ENCODE measurements at places on chromosomes 2 and 18.
A peak's percentile ranks its signal among the peaks of the same experiment; 100 is the strongest.

DNA sequence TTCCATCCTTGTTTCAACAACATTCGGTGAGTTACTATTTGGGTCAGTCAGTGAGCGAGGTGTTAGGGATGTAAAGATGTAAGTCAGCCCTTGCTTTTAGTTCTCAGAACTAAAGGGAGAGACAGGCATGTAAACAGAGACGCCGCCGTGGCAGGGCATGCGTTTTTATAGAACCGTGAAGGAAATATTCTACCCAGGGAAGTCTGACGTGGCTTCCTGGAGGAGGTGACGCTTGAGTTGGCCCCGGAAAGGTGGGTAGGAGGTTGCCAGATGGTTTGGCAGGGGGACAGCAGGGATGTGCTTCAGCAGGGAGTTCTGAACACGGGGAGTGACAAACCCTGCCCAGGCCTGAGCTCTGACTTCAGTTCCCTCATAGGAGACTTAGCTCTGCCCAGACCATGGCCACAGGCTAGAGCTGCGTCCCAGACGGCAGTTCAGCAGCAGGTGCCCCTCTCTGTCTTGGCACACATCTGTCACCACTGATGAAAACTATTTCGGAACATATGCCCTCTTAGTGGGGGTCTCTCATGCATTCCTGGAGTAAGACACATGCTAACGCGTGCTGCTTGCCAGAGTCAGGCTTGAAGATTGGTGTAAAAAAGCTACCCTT is 23.4 kb upstream of the RPL31 start:
- no peaks in the 10 kb centered on the region for H3K27me3 ChIP-seq
- H3K4me1 ChIP-seq = no peaks in the 10 kb centered on the region
- no peak overlapping the region for H3K4me3 ChIP-seq
- peak; percentile 75 for DNase-seq
- peak overlapping the region; percentile 92 for H3K27ac ChIP-seq

DNA sequence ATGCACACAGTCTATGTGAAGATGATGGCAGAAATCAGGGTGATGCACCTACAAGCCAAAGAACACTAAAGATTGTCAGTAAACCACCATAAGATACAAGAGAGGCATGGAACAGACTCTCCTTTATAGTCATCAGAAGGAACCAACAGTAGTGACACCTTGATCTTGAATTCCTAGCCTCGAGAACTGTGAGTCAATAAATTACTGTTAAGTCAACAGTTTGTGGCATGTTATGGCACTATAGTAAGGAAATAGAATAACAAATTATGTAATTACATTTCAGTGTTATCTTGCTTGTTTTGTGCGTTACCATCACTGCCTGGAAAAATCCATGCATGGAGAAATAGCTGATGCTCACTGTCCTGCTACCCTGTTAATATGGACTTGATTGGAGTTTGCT is 110.2 kb upstream of the LRP1B start:
- H3K4me1 ChIP-seq = no peaks in the 10 kb centered on the region
- H3K27me3 ChIP-seq = no peaks in the 10 kb centered on the region
- H3K36me3 ChIP-seq = no peaks in the 10 kb centered on the region
- H3K4me3 ChIP-seq = no peak overlapping the region

- no peak overlapping the region for H3K4me3 ChIP-seq
- DNase-seq = no peak
- no peaks in the 10 kb centered on the region for H3K27me3 ChIP-seq
- no peaks in the 10 kb centered on the region for H3K4me1 ChIP-seq
Measured at GRCh38 chr2:122514451-122514996, 759.1 kb downstream of the TSN start.

DNA sequence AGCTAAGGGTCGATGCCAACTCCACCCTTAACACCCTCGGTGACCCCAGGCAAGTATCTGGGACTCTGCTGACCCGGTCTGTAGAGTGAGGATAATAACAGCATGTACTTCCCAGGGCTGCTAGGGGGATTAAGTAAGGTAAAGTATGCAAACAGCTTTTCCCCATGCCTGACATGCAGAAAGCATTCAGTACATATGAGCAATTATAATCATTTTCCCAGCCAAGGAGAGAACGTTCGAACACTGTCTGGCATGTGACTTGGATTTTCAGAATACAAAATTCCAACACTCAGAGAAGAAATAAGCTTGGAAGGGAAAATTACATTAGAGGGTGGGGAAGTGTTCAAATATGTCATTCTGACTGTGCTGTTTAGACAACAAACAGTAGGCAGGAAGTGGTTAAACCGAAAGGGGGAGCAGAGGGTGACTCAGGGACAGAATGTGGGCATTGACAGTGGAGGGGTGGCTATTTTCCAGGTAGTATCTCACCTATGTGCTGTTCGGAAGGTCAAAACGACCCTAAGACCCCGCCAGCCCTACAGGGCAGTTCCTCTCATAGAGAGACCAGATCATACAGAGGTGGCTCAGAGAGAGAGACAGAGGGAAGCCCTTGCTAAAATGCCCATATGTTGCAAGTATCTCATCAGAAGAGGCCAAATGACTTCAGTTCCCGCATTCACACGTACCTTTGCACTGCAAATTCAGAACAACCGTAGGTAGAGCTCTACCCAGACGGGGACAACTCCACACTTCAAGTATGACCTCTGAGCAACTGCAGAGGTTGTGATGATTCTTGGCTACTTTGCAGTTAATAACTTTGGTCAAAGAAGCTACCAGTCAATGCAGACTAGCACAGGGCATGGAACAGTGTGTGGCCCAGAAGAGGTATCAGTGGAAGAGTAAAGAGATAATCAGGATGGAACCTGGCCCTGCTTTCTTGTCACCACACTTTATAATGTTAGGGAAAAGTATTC is 14.8 kb downstream of the ASPRV1 start:
- no peak overlapping the region for H3K27ac ChIP-seq
- H3K27me3 ChIP-seq = no peaks in the 10 kb centered on the region
- DNase-seq = no peak
- H3K4me1 ChIP-seq = no peaks in the 10 kb centered on the region

DNA sequence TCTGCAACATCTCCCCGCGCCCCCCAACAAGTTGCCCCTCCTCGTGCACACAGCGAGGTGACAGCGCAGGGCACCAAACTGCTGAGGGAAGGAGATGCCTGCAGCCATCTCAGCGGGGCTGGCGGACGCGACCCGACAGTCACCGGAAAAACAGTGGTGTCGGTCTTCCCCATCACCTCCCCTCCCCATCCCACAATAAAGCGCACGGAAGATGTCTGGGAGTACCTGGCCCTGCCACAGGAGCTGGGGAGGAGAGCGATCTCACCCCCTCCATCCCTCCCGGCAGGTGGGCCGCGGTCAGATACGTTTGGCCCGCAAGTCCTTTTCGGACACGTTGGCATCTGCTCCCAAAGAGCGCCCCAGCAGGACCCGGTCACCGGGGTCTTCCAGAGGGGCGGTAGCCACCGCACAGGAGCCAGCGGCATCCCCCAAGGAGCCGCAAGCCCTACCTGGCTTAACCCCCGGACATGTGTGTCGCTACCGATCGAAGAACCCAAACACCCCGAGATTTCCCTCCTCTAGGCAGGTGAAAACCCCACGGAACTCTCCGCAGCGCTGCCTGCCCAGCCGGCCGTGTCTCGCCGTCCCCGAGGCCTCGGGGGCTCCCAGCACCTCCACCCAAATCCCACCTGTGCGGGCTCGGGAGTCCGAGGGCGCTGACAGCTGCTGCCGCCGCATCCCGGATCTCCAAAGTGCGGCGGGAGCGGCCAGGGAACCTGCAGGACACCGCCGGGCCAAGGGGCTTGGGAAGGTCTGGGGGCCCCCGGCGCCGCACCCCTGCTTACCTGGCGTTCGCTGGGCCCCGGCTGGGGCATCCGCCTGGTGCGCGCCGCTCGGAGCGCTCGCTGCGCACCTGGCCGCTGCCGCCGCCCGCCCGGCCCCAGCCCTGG is 657 bp downstream of the ATP8B1 start:
- DNase-seq = no peak
- H3K36me3 ChIP-seq = no peaks in the 10 kb centered on the region
- peaks cover 5% of the 10 kb centered on the region for H3K4me1 ChIP-seq
- peak overlapping the region; percentile 99 for H3K4me3 ChIP-seq
- H3K27me3 ChIP-seq = no peaks in the 10 kb centered on the region

DNA sequence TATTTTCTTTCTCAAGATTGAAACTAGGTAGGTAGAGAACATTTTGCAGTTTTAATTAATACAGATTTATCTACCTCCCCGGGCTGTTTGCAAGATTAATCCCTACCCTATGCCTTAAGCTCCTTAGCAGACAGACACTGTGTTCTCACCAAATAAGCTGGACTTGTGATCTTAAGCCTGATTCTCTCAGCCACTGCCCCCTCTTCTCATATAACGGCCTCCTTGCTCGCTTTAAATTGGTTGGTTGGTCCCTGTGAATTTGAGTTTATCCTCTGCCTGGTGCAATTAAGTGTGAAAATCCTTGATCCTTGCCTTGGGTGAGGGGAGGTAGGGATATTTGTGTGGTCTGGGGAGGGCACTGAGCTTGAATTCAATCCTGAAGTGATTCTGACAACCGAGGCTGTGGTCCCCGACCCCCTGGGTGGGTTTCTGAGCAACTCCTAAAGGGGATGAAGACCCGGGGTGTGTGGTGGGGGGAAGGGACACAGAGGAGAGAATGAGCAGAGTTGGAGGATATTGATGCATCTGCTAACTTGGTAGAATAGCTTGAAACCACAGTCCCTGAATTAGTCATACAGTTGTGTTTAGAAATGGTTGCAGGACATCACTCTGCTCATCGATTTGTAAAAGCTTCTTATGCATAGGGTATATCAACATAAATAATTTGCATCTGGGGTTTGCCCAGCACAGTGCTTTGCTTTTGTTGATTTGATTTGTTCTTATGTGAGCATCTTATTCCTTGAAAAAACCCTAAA is 36.9 kb upstream of the NCKAP5 start:
- no peak for DNase-seq
- no peaks in the 10 kb centered on the region for H3K36me3 ChIP-seq
- no peak overlapping the region for H3K27ac ChIP-seq
- H3K27me3 ChIP-seq = no peaks in the 10 kb centered on the region
- H3K4me1 ChIP-seq = no peaks in the 10 kb centered on the region

GRCh38 chr2:205646680-205647079 is 35.6 kb upstream of the NRP2 start:
- H3K27me3 ChIP-seq = no peaks in the 10 kb centered on the region
- no peak overlapping the region for H3K27ac ChIP-seq
- DNase-seq = no peak
- no peaks in the 10 kb centered on the region for H3K36me3 ChIP-seq
- H3K4me1 ChIP-seq = no peaks in the 10 kb centered on the region
- no peak overlapping the region for H3K4me3 ChIP-seq

- H3K27me3 ChIP-seq = no peaks in the 10 kb centered on the region
- no peaks in the 10 kb centered on the region for H3K36me3 ChIP-seq
- no peak overlapping the region for H3K27ac ChIP-seq
- no peak overlapping the region for H3K4me3 ChIP-seq
- H3K4me1 ChIP-seq = no peaks in the 10 kb centered on the region
- DNase-seq = no peak
Measured at GRCh38 chr18:8769509-8770095, 64.2 kb downstream of the MTCL1 start.

GRCh38 chr2:239002954-239003623 is 155.2 kb downstream of the TWIST2 start:
- no peaks in the 10 kb centered on the region for H3K36me3 ChIP-seq
- H3K27ac ChIP-seq = peak overlapping the region; percentile 40
- no peak for DNase-seq
- peak overlapping the region; percentile 49 for H3K4me3 ChIP-seq
- no peaks in the 10 kb centered on the region for H3K4me1 ChIP-seq
- no peaks in the 10 kb centered on the region for H3K27me3 ChIP-seq

DNA sequence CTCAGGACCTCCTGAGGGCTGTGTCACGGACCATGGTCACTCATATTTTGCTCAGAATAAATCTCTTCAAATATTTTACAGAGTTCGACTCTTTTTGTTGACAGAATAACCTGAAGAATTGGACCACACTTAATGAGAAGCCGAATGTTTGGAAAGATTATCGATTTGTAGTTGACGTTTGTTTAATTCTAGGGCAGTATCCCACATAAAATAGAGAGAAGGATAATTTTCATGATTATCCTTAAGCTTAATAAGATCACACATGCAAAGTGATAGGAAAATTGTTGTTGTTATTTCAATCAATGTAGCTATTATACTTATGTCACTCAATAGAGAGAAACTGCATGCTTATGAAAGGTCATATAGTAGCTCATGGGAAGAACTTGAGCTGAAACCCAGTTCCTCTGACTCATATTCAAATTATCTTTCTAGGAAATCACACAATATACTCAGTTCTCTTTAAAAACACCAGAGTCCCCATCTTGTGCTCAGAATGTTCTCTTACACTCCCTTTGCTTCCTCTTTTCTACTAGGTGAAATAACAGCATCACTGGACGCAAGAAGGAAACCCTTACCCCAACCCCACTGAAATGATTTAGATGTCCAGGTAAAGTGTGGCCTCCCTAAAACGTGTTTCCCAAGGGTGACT is 982.1 kb downstream of the TSN start:
- no peak overlapping the region for H3K4me3 ChIP-seq
- no peaks in the 10 kb centered on the region for H3K36me3 ChIP-seq
- H3K27me3 ChIP-seq = no peaks in the 10 kb centered on the region
- DNase-seq = no peak

- H3K4me1 ChIP-seq = no peaks in the 10 kb centered on the region
- peak; percentile 65 for DNase-seq
- H3K27me3 ChIP-seq = no peaks in the 10 kb centered on the region
- H3K36me3 ChIP-seq = no peaks in the 10 kb centered on the region
- peak overlapping the region; percentile 70 for H3K4me3 ChIP-seq
Measured at GRCh38 chr2:127811397-127812321, 688 bp upstream of the WDR33 start.

- no peaks in the 10 kb centered on the region for H3K4me1 ChIP-seq
- DNase-seq = no peak
- no peaks in the 10 kb centered on the region for H3K27me3 ChIP-seq
- H3K36me3 ChIP-seq = peaks cover 7% of the 10 kb centered on the region
Measured at GRCh38 chr2:178512484-178512883, 32.2 kb downstream of the PLEKHA3 start.

DNA sequence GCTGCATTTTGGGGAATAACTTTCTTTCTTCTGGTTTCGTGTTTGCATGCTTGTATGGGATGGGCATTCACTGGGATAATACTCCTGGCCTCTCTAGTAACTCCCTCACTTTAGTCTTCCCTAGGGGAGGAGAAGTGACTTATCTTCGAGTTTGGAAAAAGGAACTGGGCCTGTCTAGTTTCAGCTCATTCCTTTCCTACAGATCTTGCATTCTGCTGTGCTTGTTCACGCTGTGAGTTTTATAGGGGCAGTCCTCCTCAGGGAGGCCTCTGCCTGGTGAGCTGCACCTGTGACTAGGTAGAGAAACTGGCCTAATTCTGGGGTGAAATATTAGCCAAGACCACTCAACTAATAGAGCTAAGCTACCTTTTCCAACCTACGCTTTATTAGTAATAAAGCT is 50.9 kb downstream of the PHLPP1 start:
- no peak for DNase-seq
- H3K36me3 ChIP-seq = no peaks in the 10 kb centered on the region
- H3K27me3 ChIP-seq = no peaks in the 10 kb centered on the region
- H3K4me1 ChIP-seq = peaks cover 4% of the 10 kb centered on the region
- H3K4me3 ChIP-seq = no peak overlapping the region
- H3K27ac ChIP-seq = no peak overlapping the region

DNA sequence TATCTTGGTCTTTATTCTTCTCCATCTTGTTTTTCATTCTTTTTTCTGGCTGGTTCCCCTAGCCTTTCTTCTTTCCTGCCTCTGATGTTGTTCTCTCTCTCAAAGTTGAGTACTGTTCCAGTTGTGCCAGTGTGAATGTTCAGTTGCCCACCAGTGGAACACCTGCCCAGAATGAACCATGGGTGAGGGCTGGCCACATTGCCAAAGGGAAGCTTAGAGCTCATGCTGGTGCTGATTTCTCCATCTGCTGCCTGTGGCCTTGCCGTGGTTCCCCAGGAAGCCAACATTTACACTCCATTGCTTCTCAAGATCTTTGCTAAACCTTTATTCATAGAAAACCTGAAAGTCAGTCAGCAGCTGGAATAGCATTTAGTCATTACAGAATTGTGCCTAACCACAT is 99.1 kb upstream of the MC2R start:
- no peaks in the 10 kb centered on the region for H3K4me1 ChIP-seq
- H3K36me3 ChIP-seq = no peaks in the 10 kb centered on the region
- DNase-seq = no peak
- no peak overlapping the region for H3K4me3 ChIP-seq

Measured in ascending aorta (tissue), 2 donors.